ENCODE measurements at places on chromosomes 4 and X.

DNA sequence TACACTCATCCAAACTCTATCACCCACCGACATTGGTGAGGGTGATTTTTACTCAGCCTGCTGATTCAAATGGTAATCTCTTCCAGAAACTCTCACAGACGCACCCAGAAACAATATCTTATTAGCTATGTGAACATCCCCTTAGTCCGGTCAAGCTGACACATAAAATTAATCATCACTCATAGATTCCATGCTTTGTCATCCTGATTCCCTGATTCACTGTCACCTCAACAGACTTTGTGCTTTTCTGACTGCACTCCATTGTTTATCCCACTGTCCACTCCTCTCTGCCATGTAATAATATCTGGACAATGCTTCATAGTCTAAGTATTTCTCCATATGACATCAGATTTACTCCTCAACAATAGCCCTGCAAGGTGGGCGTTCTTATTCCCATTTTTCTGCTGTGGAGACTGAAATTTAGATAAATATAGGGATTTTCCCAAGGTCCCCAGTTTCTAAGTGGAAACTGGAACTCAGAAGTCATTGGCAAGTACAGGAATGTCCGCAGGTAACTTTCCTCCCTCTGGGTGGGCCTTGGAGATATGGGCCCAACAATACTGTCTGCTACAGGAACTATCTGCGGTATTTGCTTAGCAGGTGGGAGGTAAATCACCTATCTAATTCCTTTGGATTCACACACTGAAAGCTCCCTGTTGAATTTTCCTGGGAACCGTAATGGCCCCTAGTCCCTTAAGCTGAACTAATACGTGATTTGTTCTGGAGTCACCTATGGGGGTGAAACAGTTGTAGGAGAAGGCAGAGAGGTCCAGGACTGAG lies 228.6 kb upstream of the BCOR start:
- no peak for DNase-seq

DNA sequence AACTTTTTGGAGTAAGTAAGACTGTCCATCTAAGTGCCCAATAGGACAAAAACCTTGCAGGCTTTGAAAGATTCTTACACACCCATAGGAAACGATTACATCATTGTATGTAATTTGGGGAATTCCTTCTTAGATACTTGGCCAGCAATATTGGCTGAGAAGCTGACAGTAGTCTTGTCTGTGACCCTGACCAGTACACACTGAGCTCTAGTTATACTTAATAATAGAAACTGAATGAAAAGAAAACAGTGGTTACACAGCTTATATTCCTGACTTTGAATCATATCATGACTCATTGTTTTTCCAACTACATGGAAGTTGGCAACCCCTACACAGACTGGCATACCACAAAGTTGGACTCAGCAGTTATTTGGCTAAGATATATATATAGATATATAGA lies 7.1 kb upstream of the TLR2 start:
- DNase-seq, result no peak

GRCh38 chr4:8472689-8473197 lies 32.2 kb downstream of the TRMT44 start:
- no peak for DNase-seq

DNA sequence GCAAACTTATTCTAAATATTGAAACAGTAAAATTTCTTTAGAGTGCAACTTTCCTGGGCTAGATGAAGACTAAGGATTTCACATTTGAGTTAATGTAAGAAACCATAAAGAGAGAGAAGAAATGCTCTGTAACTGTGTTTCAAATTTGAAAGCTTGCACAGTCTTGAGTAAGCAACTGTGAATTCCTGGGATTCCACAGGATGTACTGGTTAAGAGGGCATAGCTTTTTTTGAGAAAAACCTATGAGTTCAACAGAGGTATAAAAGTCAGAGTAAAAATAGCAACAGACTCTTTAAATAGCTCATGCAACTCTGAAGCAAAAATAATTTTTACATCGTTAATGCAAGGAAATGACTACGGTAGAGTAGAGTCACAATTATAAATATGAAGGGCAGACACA lies 25.5 kb downstream of the ZNF330 start:
- no peak for DNase-seq

Measured in stimulated activated CD4-positive, alpha-beta T cell treated with anti-CD3 and anti-CD28 coated beads, Interleukin-2, amount 100 ng/mL, for 48 hours (primary cell).